CD8-positive, alpha-beta T cell (primary cell): ENCODE measurements at places on chromosomes 16 and 17.

- DNase-seq = peak; percentile 63
Measured at GRCh38 chr17:17749921-17750320, 68.7 kb downstream of the RAI1 start.

- DNase-seq = no peak
Measured at GRCh38 chr17:66487121-66487520, 184.7 kb downstream of the PRKCA start.

DNA sequence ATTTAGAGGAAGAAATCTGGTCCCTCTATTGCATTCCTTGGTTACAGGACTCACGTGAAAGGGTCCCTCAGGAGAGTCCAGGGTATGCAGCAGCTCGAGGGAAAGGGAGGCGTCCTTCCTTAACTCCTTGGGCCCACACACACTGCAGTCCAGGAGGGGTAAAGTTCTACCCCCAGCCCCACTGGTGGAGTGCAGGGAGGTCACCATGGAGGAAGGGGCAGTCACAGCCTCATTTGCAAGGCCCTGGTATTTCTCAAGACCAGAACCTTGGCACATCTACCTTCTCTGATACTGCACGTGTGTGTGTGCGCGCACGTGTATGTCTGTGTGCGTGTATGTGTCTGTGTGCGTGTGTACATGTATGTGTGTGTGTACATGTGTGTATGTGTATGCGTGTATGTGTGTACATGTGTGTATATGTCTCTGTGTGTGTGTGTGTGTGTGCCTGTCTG is 11.1 kb downstream of the HIC1 start:
- no peak for DNase-seq

GRCh38 chr17:5200360-5200759 is 8.7 kb upstream of the ZNF594 start:
- no peak for DNase-seq

DNA sequence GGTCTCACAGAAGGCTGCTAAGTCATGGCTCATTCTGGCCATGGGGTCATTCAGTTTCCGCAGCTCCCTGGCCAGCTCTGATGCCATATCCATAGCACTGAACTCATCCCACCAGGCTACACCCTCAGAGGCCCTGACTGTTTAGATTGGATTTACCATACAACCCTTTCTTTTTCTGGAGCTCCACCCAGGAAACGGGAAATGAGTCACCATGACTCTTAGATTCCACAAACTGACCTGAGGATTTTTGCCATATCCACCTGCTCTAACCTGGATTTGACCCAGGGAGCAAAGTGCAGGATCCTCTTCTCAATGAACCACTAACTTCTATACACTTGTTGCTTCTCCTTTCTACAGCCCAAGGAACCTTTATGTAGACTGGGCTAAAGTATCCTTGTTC is 20.3 kb upstream of the CALB2 start:
- no peak for DNase-seq

GRCh38 chr17:74080656-74081582 is 122.6 kb upstream of the RPL38 start:
- no peak for DNase-seq

- no peak for DNase-seq
Measured at GRCh38 chr17:80960797-80961452, 30.7 kb upstream of the CHMP6 start.

DNA sequence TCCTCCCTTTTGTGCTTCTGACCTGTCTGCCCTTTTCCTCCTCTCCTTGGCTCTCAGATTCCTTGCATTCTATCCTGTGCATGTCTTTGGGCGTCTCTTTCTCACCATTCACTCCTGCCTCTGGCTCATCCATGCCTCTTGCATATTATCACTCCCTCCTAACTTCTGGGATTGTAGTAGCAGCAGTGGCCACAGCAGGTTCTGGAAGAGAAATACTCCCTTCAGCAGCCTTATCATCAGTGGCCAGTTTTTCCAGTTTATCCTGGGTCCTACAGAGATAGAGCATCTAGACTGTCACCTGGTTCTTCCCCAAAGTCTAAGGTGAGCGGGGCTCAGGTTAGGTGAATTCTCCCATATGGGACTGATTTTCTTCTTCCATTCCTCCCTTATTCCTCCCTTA is 354.0 kb upstream of the CCL2 start:
- DNase-seq = no peak

GRCh38 chr17:43051969-43052368 is 26.9 kb downstream of the RND2 start:
- DNase-seq = no peak

DNA sequence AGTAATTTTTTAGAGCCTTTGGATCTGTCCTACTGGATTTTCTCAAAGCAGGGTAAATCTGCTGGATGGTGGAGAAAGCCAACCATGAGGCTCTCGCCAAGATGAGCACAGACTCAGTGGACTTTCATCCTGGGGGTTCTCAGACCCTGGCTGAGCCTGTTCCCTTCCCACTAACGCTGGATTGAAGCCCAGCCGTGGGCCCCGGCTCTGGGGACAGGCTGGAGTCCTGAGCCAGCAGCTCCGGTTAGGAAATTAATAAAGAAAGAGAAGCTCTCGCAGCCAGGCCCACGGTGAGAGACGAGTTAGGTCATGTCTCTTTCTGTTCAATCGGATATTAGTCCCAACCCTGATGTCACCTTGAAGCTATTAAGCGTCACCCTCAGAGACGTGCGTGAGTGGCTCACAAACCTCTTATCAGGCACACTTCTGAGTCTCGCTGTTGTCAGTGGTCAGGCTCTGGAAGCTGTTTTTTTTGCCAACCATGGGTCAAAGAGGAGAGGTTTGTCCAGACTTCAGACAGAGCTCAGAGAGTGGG is 27.1 kb downstream of the MEOX1 start:
- DNase-seq = no peak

GRCh38 chr17:40451420-40451819 is 8.2 kb downstream of the IGFBP4 start:
- no peak for DNase-seq

GRCh38 chr16:87740441-87740840 is 25.3 kb downstream of the KLHDC4 start:
- DNase-seq = no peak

DNA sequence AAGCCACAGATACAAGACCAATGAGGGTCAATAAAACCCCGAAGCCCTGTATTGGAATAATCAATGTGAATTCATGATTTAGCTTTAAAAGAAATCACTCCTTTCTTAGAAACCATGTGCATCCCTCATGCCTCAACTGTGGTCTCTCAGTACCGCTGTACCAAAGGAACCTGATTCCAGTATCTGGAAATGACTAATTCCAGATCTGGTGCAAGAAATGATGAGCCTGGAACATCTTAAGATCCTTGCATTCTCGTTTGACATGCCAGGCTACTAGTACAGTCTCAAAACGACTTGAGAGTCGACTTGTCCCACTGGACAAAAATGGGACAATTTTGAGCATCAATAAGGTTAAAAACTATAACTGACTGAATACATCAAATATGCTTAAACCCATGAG is 21.2 kb downstream of the USP31 start:
- DNase-seq = no peak

DNA sequence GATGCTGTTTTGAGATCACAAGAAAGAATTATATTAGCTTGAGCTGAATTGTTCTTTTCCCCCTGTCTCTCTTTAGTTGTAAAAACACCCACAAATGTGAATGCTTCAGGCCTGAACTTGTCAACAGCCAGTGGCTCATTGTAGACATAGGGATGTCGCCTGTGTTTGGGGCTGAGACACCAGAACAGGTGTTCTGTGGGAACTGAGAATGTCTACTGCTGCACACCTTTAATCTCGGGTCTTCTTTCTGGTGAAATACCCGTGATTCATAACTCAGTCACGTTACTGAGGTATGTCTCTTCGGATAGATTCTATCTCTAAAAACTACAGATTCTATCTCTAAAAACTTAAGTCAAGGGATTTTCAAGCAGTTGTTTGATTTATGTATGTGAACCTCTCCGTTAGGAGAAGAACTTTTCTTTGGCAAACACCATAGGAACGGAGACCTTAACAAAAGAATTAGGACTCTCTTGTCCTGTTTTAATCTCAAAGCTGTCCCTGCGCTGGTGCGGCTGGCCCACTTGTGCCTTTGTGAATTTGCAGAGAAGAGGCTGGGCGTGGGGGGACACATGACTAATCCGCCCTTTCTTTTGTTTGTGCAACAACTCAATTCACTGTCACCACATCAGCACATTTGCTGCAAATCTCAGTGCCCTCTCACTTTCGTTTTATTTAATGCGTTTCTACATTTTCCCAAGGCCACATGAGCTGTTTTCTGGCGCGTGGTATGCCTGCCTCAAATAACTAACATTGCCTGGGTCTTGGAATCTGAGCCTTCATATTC is 643.0 kb downstream of the MAF start:
- DNase-seq = no peak

DNA sequence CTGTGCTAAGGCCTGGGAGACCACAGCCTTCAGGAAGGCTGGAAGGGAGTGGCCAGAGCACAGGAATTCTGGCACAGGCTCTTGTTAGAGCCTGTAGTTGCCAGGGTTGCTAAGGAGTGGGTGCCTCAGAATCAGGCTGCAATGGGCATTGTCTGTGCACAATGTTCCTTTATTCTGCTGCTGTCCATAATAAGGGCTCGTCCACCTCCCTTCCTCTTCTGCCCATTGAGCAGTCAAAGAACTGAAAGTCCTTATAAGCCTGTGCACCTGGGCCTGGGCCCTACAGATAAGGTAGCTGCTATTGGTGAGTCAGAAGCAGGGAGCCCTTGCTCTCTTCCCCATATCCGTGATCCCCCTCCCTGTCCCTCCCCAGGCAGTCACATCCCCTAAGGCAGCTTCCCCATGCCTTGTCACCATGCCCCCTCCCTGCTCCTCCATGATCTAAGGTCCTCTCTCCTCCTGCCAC is 5.4 kb upstream of the CNGB1 start:
- no peak for DNase-seq

DNA sequence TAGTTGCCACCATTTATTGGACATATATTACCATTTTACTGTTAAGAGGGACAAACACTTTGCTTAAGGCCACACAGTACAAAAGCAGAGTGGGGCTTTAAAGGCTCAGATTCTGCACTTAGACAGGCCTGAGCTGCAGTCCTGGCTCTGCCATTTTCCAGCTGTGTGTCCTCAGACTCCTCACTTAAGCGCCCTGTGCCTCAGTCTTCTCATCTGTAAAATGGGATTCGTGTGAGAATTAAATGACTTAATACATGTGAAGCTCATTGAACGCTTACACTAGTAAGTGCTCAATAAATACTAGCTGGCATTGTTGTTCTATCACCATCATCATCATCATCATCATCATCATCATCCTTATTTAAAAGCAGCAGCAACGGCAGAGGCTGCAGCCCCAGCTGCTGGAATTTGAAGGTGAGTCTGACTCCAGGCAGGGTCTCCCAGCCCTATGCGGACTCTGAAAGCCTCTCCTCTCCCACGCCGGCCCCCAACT is 445 bp upstream of the CACNG5 start:
- no peak for DNase-seq

DNA sequence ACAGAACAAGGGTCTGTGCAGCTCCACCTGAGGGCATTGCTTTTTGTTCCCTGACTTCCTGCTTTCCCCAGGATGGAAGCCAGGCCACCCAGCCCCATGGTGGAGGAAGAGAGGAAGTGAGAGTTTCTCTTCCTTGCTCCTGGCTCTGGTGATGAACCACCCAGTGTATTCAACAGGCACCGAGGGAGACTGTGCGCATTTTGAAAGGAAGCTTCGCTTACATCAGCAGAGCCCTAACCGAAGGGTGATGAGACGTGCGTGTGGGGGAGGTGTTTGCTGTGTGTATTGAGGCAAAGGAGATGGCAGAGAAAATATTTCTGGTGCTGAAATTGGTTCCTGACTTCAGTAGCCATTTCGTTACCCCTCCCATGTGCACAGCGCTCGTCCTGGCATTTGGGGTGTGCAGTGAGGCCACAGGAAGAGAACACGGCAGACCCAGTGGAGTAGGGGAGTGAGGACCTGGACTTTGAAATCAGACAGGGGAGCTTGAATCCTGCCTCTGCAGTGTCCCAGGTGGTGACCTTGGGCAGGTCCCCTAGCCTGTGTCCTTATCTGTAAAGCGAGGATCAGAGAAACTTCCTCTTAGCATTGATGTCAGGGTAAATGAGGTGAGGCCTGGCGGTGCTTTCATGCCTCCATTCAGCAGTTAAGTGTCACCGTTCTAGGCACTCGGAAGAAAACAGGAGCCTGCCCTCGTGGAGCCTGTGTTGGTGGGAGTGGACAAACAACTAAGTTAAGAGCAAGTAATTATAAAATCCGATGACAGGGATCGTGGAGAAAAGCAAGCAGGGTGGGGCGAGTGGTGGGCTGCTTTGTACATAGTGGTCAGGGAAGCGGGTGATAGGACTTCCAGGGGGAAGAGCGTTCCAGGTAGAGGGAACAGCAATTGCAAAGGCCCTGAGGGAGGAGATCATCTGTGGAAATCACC is 7.4 kb downstream of the CMIP start:
- peak; percentile 72 for DNase-seq

DNA sequence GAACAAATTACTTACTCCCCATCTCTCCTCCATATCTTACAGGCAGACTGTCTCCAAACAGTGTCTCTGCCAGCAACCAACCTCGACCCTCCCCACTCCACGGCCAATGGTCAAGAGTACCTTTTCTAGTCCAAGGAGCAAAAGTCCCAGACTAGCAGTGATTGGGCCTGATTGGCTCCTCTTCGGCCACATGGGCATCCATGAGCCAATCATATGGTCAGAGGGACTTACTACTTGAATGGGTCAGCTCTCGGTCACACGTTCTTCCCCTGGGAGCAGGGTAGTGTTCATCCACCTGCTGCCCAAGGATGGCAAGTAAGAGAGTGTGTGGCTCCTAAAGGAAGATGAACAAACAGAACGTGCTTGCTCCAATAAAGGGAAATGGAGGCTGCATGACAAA is 84.6 kb downstream of the C16orf78 start:
- DNase-seq = no peak

DNA sequence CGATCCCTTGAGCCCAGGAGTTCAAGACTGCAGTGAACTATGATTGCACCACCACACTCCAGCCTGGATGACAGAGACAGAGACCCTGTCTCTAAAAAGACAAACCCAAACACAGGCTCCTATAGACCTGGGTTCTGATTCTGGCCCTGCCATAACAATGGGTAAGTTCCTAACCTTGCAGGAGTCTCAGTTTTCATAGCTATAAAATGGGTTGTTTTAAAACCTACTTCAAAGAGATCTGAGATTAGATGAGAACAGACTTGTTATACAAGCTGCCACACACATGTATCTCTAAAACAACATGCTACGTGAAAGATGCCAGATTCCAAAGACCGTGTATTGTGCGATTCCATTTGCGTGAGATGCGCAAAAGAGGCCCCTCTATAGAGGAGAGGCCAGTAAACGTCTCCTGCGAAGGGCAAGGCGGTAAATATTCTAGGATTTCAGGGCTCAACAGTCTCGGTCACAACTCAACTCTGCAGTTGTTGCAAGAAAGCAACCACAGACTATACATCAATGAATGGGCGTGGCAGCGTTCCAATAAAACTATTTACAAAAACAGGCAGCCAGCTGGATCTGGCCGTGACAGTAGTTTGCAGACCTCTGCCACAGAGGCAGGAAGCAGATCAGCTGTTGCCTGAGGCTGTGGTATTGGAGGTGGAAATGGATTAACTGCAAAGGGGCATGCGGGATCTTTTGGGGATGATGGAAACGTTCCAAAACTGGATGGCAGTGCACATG is 5.9 kb downstream of the CORO7 start:
- no peak for DNase-seq
